ENCODE measurements at places on chromosomes 12 and 14.

DNA sequence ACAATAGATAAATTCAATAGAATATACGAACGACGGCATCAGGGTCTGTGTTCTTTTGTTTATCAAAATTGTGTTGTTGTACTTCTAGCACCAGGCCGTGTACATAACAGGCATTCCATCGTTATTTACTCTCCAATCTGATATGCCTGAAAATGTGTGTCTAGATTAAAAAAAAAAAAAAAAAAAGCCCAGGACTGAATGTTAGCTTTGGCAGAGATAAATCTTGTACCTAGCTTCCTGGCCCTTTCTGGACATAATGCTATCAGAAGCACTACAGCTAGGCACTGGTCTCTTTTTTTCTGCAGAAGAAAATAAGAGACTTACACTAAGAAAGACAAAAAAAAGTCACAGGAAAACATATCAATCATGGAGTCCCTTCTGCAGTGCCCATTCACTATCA is 37.0 kb downstream of the CDKL1 start:
- no peak for DNase-seq

DNA sequence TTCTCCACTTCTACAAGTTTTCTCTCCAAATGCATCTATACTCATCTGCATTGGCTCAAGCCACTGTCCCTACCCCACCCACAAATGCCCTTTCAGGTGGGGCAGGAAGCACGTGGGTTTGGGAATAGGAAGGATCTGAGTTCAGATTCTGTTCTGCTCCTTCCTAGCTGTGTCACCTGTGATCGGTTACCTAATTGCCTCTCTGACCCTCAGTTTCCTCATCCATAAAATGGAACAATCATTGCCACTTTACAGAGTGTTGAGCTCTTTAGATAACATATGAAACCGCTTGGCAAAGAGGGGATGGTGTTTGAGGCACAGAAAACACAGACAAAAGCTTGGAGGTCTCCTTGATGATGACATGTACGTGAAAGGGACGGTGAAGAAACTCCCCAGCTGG is 34.5 kb downstream of the FOXN3 start:
- DNase-seq, result no peak

DNA sequence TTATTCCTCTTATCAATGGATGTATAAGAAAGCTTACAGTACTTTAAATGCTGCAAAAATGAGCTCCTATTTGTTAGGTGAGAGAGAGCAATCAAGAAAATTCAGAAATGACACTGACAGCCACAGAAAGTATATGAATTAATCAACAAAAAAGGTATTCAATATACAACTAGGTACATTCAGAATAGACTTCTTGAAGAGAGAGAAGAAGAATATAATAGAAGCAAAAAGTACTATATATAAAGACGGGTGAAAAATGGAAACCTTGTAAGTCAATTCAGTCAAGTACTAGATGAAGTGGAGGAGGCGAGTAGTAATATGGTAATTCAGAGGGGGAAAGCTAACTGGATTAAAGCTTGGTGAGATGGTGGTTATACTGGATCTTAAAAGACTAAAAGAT is 74.3 kb downstream of the HEATR5A start:
- DNase-seq, result no peak

- DNase-seq, result no peak
Measured at GRCh38 chr14:72920008-72920407, 6.3 kb upstream of the DCAF4 start.

- DNase-seq, result peak; percentile 64
Measured at GRCh38 chr14:23632461-23633159, 3.6 kb upstream of the DHRS2 start.

DNA sequence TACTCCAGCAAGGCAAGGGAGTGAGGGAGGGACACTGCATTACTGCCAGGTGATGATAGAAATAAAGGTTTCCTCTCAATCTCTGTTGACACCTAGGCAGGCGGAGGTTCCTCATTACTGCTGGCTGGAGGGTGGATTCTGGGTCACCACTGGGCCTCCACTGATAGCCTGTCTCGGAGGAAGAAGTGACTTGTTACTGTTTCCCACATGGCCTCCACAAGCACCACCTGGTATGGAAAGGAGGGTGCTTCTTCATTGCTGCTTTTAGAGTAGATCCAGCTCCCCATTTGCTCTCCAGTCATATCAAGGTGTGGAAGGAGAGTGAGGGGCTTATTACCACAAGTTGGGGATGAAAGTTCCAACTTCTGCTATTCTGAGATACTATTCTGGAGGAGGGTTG is 6.4 kb downstream of the PRR4 start:
- no peak for DNase-seq

- no peak for DNase-seq
Measured at GRCh38 chr12:124566997-124567672, at the start of gene NCOR2. TSS of gene NCOR2 (minus strand) at chr12:124567612. CDS start at chr12:124495251, 72,361 bp downstream.

DNA sequence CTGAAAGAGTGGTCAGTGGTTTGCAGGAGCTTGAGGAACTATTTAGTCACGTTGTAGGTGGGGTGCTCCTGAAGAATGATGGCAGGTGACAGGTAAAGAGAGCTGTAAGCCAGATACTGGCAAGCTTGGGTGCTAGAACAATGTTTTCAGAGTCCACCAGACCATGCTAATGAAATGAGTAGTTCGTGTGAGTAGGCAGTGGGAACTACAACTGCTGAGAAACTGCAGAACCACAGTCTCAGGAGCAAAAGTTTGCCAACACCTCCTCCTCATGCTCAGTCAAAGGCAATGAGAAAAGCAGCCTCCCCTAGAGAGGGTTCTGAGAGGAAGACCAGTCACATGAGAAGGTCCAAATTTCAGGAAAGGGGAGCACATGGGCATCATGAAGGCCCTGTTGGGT is 91.3 kb downstream of the PRKD1 start:
- DNase-seq, result no peak

GRCh38 chr14:75389679-75390078 is 38.1 kb upstream of the JDP2 start:
- no peak for DNase-seq

DNA sequence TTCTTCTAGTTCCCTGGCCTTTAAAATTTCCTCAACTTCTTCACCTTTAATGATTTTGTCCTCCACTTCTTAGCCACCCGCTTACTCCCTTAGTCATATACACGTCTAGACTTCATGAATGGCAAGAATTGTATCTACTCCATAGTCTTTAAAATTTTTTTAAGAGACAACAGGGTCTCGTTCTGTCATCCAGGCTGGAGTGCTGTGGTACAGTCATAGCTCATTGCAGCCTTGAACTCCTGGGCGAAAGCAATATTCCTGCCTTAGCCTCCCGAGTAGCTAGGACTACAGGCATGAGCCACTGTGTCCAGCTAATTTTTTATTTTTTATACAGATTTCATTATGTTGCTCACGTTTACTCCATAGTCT is 47.9 kb downstream of the BBS10 start:
- DNase-seq, result no peak

DNA sequence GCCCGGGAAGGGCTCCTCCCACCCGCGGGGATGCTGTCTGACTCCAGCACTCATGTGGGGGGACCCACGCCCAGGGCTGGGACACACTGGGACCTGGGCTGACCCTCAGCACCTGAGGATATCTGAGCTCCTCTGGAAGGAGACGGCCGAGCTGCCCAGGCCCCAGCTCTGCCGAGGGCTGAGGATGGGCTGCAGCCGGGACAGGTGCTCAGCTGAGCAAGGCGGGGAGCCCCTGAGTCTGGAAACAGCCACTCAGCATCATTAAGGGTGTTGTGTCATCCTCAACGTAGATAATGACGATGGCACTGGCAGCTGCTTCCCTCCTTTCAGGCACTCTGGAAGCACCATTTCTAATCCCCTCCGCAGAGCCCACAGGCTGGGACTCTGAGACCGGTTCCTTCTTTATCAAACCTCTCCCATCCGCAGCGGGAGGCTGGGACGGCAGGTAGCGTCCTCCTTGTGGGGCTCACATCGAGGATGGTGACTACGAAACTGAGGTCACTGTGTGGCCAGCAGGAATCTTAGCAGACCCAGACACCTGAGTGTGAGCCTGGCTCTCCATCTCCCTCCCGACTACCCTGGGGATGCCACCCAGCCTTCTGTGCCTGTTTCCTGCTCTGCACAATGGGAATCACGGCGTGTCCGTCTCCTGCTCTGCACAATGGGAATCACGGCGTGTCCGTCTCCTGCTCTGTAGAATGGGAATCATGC is 26.7 kb upstream of the SFSWAP start:
- peak; percentile 35 for DNase-seq

GRCh38 chr14:58607131-58607951 is 30.4 kb upstream of the DACT1 start:
- no peak for DNase-seq

- DNase-seq, result no peak
Measured at GRCh38 chr12:54164387-54165145, 24.2 kb downstream of the SMUG1 start.

DNA sequence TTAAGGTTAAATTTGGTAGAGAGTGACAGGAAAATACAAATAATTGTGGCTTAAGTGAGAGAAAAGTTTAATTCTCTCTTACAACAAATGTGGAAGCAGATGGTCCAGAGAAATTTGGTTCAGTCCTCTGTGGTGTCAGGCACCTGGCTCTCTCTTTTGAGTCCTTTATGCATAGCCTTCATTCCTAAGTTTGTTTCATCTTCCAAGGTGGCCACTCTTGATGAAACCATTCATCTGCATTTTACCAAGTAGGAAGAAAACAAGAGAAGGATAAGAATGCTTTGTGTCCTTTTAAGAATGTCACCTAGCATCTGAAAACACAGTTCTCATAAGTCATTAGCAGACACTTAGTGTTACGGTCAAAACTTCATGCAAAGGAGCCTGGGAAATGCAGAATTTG is 442.5 kb downstream of the CCER1 start:
- DNase-seq, result no peak

DNA sequence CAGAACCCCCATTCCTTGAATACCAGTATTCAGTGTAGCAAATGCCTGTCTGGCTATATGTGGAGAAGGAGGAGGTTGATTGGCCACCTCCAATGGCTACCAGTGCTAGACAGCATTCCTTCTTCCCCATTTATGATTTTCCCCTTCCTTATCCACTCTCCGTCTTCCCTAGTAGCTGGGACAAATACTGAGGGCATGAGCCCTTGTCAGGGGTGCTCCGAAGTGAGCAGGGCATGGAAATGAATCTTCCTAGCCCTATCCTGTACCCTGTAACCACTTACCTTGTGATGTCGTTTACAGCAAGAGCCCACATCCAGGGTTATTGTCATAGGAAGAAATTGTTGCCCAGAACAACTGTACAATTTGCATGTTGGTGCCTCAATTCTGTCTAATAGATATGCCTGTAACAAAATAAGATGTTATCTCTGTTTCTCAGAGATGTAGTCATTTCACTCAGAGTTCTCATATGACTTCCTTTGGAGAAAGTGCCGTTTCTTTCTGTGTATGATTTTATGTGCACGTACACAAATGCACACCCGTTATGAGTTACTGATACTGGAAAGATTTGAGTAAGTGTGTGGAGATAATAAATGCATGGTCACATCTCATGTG is 423.7 kb downstream of the EGLN3 start:
- DNase-seq, result no peak

DNA sequence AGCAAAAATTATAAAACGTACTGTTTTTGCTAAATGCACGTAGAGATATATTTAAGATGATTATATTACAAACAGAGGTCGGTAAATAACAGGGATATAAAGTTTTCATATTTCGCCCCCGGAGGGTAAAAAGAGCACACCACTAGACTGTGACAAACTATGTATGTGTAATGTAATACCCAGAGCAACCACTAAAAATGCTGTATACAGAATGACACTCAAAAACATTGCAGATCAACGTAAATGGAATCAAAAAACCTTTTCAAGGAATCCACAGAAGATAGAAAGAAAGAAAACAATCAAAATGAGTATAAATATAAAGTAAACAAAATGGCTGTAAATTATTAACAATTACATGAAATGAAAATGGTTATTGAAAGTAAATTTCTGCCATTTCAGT is 37.6 kb upstream of the PRB4 start:
- DNase-seq, result no peak

DNA sequence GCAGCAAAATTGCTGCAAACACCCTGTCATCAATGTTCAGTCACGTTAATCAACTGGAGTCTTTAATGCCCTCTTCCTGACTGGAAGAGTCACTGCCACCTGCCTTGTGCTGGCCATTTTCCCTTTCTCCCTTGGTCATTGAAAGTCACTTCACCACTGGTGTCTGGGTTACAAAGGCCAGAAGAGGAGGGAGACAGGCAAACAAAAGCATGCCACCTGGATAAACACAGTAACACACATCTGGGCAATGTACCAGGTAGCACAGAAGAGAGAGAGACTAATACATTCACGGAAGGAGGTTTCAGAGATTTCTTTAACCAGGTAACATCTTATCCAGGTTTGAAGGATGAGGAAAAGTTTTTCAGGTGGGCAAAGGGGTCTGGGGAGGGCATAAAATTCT is 32.7 kb downstream of the GPHB5 start:
- no peak for DNase-seq

- DNase-seq, result peak; percentile 76
Measured at GRCh38 chr12:100265732-100266584, 921 bp downstream of the DEPDC4 start.

GRCh38 chr14:53525608-53526007 is 372.5 kb upstream of the DDHD1 start:
- no peak for DNase-seq

GRCh38 chr12:32448586-32448985 is 49.2 kb downstream of the FGD4 start:
- no peak for DNase-seq

DNA sequence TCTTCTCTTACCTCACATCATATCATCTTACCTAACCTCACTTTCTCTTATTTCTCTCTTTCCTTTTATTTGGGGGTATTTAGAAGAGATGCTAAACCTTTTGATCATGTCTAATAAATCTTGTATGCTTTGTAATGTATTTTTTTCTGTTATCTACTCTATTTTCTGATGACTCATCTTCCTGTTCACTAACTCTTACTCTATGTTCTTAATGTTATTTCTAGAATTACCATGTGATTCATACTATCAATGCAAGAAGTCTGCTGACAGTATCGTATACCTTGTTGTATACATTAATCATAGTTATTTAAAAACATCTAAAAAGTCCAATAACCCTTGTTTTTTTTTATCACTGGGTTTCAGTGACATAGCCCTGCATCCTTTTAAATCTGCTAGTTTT is 62.3 kb downstream of the MGAT4C start:
- no peak for DNase-seq

- DNase-seq, result no peak
Measured at GRCh38 chr14:61712137-61712536, 16.8 kb downstream of the HIF1A start.

- no peak for DNase-seq
Measured at GRCh38 chr12:43108656-43109055, 443.3 kb downstream of the ADAMTS20 start.

Data from NCI-H524 (cell line).